ENCODE measurements at places on chromosomes 1 and 21. TPM values are rescaled to one million over a fixed set of nuclear protein-coding genes. Genes with fewer than 3 reads are reported as not detected.
A peak's percentile ranks its signal among the peaks of the same experiment; 100 is the strongest.

SYCP1 gene
- 0.21 TPM for polyA plus RNA-seq

DNA sequence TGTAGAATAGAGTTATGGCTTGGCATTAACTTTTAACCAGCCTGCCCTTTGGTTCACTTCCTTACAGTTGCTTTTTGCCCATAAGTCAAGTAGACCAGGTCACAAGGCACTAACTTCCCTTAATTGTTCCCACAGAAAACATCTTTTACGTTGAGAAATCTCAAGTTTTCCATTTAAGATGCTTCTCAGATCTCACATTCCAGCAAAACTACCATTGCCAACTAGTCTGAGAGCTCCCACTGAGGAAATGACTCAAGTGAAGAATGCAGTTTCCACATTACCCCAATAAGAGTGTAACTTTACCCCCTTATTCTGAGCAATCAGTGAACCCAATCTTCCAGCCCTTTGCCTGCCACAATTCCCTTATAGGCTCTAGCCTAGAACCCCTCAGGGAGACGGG, 502.2 kb upstream of the OLFM3 start:
- no peak for DNase-seq

GPR37L1 gene
- polyA plus RNA-seq = 0.06 TPM

GRCh38 chr1:25747046-25747719, 52.8 kb upstream of the SELENON start:
- no peak for DNase-seq

GRCh38 chr1:89201106-89201794, 2.5 kb upstream of the GBP4 start:
- DNase-seq = no peak

GRCh38 chr1:99004861-99005442, at the start of gene PLPPR5:
Gene PLPPR5 (minus strand): TSS chr1:99004861. CDS start chr1:99004671, 190 bp downstream.
- DNase-seq = no peak

COL9A2 gene
- polyA plus RNA-seq = 24.6 TPM

FCAMR gene
- not detected for polyA plus RNA-seq

DNA sequence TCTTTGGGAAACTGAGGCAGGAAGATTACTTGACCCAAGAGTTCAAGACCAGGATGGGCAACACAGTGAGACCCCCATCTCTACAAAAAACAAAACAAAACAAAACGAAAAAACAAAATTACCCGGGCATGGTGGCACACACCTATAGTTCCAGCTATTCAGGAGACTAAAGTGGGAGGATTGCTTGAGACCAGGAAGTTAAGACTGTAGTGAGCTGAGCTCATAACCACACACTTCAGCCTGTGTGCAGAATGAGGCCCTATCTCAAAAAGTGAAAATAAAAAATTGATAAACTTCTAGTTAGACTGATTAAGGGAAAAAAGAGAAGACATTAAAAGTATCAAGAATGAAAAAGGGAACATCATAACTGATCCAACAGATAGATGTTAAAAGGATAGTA, 154.0 kb downstream of the RHOU start:
- DNase-seq = no peak

MXRA8 gene
- polyA plus RNA-seq = 163 TPM

GRCh38 chr1:78471890-78472620, 18.7 kb upstream of the PTGFR start:
- no peak for DNase-seq

DNA sequence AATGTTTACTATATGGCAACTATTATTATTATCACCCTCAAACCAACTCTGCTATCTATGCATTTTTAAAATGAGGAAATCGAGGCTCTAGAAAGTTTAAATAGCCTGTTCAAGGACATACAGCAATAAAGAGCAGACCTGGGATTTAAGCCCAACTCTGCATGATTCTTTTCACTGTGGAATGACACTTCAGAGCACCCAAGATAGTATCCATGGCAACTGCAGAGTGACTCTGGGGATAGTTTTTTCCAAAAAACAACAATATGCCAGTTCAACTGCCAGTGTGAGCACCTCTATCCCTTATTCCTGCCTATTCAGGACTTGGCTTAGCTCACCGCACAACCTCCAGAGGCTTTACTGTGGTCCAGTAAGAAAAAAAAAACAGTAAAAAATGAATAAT, 293.9 kb downstream of the BRINP2 start:
- DNase-seq = peak; percentile 24

GRCh38 chr1:226871636-226872327, 1.4 kb downstream of the PSEN2 start:
- no peak for DNase-seq

DNA sequence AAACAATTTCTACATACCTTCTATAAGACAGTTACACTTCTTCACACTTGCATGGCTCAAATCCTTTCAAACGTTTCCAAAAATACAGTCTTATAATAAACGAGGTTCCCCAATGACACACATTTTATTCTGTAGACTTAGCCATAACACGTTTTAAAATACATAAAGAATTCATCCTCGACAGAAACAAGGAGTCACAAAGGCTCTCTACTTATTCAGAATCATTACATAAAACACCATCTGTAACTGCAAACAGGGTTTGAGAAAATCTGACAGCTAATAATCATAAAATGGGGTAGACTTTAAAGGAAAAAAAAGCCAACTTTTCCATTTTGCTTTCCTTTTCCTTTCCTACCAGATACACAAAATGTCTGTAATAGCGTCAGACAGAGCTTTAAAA, 1.8 kb downstream of the PIK3R3 start:
- no peak for DNase-seq

CFAP410 gene
- 14.3 TPM for polyA plus RNA-seq

DNA sequence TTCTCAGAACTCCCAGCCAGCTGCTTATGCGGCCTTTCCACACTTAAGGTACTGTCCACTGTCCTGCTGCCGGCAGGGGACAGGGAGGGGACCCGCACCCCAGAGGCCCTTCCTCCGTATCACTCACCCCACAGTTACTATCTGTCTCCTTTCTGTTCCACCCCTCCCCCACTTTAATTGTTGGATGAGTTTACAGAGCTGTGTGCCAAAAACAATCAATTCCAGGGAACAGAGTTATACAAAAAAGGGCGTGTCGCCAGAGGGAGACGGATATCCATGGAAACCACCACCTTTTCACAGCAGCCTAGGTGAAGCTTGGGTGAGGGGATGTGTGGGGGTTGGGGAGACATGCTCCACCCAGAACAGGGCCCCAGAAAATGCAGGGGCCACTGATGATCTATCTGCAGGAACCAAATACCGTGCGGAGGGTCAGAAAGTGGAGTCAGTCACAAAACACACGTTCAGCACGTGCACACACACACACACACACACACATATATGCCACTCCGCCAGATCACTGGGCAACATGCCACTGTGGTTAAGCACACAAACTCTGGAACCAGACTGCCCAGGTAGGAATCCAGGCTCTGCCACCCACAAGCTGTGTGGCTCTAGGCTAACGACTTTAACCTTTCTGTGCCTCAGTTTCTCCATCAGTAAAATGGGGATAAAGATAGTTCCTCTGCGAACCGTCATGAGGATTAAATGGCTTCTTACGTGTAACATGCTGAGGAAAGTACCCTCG, 30.5 kb downstream of the CASZ1 start:
- no peak for DNase-seq

OR2L2 gene
- polyA plus RNA-seq = not detected

DNA sequence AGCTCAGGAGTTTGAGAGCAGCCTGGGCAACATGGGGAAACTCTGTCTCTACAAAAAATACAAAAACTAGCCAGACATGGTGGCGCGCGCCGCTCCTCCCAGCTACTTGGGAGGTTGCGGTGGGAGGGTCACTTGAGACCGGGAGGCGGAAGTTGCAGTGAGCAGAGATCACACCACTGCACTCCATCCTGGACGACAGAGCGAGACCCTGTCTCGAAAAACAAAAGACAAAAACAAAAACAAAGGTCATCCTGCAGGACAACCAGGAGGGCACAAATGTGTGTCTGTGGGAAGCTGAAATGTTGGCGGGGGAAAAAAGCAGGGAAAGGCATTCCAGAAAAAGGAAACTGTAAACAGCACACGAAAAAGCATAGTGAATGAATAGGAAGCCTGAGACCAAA, 104.1 kb upstream of the HNRNPU start:
- no peak for DNase-seq

DNA sequence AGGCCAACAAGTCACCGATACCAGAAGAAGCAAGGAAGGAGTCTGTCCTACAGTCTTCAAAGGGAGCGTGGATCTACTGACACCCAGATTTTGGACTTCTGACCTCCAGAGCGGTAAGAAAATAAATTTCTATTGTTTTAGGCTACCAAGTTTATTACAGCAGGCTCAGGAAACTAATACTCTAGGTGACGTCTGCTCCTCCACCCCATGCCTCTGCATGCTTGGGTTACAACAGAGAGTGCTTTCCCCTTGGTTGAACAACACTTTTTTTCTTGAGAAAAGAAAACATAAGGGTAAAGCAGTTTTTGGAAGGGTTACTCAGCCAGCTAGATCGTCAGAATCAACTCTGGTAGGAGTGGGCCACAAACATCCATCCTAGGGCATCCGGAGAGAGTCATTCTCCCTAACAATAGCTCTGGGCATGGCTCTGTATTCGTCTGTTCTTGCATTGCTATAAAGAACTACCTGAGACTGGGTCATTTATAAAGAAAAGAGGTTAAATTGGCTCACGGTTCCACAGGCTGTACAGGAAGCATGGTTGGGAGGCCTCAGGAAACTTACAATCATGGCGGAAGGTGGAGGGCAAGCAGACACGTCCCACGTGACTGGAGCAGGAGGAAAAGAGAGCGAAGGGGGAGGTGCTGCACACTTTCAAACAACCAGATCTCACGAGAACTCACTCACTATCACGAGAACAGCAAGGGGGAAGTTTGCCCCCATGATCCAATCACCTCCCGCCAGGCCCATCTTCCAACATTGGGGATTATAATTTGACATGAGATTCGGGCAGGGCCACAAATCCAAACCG, 22.2 kb upstream of the DNAJC11 start:
- DNase-seq = no peak

FAM163A gene
- 0.08 TPM for polyA plus RNA-seq

C1orf210 gene
- 9.4 TPM for polyA plus RNA-seq

DNA sequence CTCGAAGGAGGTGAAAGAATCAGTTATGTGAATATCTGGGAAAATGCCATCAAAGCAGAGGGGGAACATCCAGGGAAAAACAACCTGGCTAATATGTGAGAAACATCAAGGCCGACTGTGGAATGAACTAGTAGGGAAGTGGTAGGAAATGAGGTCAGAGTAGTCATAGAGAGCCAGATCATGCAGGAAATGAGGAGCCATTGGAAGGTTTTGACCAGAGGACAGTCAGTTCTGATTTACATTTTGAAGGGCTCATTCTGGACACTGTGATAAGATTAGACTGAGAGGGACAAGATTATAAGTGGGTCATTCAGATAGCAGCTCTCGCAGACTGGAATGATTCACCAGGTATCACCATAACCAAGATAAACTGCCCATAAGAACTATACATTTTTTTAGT, 63.7 kb downstream of the SYT14 start:
- no peak for DNase-seq

DNA sequence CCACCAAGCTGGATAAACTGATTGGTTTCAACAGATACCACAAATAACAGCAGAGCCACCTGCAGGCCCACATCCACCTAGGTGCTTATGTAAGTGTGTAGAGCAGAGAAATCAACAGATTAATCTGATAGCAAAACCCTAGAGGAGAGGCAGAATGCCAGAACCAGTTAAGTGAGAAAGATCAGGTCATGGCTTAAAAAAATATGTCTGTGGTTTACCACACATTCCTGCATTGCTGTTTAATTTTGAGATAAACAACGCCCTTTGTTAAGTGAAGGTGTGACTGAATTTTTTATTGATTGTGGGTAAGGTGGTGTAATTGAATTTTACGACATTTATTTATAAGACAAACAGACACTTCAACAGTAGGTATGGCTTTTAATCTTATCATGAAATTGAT, 21.2 kb downstream of the CRNN start:
- no peak for DNase-seq

MMEL1 gene
- polyA plus RNA-seq = 6.5 TPM

- no peak for DNase-seq
Observed at GRCh38 chr1:183143576-183144315, 42.3 kb upstream of the LAMC2 start.

- DNase-seq = no peak
Observed at GRCh38 chr1:172895761-172896160, 155.0 kb downstream of the TNFSF18 start.

TRABD2B gene
- polyA plus RNA-seq = 3.2 TPM

DNA sequence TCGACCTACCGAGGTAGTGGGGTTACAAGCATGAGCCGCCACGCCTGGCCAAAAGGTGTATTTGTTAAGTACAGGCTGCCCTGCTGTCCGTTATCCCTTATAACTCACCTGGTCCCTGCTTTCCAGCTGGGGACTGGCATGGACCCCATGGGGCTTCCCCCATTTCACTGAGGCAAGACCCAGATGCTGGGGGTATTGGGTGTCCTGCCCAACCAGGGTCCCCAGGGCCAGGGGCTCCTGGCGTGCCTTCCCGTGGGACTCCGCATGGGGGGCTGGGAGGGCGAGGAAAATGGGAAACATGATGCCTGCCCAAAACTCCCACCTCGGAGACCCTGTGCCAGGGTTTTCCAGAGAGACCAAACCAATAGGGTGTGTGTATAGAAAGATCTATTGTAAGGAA, 64.4 kb downstream of the FAAP20 start:
- no peak for DNase-seq

DNA sequence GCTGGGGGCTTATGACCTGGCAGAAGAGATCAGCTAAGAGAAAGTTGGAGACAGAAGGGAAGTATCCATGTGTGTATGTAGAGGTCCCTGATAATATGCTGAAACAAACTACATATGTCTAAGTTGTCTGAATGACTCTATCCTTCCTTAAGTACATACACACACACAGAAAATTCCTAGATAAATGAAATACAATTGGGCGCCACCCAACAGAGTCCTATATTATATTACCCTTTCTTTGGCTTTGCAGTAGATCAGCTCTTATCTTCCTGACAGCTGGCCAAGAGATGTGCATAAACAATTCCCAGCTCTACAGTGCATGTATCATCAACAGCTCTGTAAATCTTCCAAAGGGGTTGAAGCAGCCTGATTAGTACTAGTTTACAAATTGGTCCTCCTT, 40.1 kb downstream of the SORT1 start:
- peak; percentile 31 for DNase-seq

AJAP1 gene
- 0.18 TPM for polyA plus RNA-seq

DNA sequence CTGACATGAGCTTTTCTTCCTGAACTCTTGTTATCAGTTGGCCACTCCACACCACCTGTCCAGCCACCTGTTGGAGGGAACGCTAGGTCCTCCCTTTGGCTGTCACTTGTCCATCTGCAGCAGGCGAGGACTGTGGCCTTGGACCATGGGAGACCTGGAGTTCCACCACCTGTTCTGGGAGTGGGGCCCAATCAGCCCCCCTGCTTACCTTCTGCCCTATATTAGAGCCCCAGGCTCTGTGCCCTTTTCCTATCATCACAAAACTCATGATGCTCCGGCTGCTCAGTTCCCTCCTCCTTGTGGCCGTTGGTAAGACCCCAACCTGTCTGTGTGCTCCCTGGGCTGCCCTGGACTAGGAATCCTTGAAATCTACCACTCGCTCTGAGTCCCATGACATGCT, at the start of gene CELA3A:
Gene CELA3A, plus strand, starts transcription at position 249 of the 400 bp plus-strand sequence. Its CDS starts 18 bp downstream, at position 267.
- no peak for DNase-seq
